ENCODE measurements at places on chromosomes 7 and 10.

DNA sequence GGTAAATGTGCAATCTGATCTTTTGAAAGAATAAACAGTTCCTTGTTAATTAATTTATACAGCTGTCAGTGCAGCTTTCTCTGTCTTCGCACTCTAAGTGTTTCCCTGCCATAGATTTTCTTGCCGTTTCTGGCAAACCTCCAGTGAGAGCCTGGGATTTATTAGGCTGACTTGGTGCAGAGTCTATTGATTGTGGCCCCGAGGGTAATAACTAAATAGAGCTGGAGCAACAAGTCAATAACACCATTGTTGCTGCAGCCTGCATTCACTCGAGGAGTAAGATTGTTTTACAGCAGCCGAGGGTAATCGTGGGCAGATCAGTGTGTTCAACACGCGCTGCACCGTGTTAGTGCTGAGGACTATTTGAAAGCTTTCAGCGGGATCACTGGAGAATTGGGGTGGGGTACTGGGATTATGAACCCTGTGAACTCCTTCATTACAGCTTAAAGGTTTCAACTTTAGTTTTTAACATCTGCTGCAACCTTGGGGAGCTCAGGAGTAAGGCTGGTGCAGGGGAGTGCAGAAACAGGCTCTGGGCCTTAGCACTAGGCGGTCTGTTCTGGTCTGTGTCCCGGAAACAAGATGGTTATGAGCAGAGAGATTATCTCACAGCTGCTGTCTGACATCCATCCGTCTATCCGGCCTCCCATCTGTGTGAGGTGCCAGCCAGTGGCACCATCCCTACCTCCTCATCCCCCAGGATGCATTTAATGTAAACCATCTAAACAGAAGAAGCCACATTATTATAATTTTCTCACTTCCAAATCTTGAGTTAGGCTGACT lies 174.0 kb upstream of the TCF7L2 start:
- DNase-seq: no peak

GRCh38 chr7:148419856-148420832 lies 170.4 kb upstream of the C7orf33 start:
- no peak for DNase-seq

- no peak for DNase-seq
These were observed 43.5 kb downstream of the PRKG1 start for GRCh38 chr10:51117794-51118193.

- no peak for DNase-seq
These were observed 18.0 kb downstream of the TAS2R40 start for GRCh38 chr7:143239813-143240212.

DNA sequence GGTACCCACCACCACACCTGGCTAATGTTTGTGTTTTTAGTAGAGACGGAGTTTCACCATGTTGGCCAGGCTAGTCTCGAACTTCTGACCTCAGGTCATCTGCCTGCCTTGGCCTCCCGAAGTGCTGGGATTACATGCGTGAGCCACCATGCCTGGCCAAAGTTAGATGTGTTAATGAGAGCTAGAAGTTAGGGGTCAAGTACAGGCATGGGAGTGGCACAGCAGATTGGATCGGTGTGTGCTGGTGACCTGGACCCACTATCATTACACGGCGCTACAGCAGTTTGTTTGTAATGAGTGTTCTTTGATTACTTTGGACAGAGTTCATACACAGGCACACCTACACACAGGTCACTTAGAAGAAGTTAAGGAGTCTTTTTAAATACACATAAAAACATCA lies 36.7 kb downstream of the DNAJB6 start:
- no peak for DNase-seq

DNA sequence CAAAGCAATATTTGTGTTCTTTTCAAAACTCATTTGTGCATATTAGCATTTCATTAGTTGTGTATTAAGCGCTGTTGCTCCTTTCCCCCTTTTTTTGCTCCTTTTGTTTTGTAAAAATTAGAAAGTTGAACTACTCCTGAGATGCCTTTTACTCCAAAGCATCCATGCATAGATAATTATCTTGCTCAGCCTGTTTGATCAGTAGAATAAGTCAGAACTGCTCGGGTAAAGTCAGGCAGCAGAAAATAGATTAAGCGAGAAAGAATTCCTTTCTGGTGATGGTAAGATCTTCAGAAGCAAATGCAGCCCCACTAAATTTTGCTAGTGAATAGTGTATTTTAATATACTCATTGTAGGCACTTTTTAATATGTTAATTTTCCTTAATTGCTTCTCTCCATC lies 227.1 kb downstream of the TEX36 start:
- DNase-seq: no peak

DNA sequence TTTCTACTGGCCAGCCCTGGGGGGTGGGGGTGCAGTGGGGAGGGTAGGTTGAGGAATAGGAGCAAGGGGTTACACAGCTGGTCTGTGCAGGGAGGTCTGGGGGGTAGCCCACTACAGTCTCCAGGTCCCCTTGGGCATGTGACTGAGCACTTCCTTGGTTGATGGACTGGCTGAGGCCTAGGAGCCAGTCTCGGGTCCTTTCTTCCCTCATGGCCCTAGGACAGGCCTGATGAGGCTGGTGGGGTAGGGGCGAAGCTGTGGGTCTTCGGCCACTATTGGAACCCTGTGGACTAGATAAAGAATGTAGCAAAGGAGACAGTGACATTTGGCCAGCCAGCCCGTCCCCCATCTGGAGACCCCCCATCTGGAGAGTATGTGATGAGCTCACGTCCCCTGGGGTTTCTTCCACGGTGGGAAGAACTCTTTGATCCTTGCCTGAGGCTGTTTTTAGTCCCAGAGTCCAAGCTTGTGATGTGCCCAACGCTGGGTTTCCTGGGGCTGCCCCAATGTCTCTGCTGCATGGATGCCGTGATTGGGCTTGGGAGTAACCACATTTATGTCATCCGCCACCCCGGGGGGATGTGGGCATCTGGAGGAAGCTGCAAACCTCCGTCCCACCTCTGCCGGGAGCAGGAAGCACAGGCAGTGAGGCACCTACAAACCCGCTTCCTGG lies 20.7 kb downstream of the FAM241B start:
- no peak for DNase-seq
